Right renal pelvis (tissue), 4 donors: ENCODE measurements at places on chromosomes 5 and 9. TPM values are rescaled to one million over a fixed set of nuclear protein-coding genes. Genes with fewer than 3 reads are reported as not detected.

The ADGRV1 gene
- 12.3 TPM for polyA plus RNA-seq

The LEAP2 gene
- 3.2 TPM for polyA plus RNA-seq

The FOXD4L4 gene
- polyA plus RNA-seq = not detected

The PCDHA4 gene
- polyA plus RNA-seq = 0.97 TPM

The BAAT gene
- 0.15 TPM for polyA plus RNA-seq

The CBY3 gene
- 0.42 TPM for polyA plus RNA-seq

The KIF24 gene
- 5.7 TPM for polyA plus RNA-seq

- DNase-seq = no peak
These were observed 333.8 kb upstream of the CTNND2 start for GRCh38 chr5:12237837-12238575.

- no peak for DNase-seq
These were observed 37.0 kb downstream of the CXXC5 start for GRCh38 chr5:139684881-139685749.

GRCh38 chr9:75910731-75911130 lies 20.3 kb downstream of the PCSK5 start:
- no peak for DNase-seq

DNA sequence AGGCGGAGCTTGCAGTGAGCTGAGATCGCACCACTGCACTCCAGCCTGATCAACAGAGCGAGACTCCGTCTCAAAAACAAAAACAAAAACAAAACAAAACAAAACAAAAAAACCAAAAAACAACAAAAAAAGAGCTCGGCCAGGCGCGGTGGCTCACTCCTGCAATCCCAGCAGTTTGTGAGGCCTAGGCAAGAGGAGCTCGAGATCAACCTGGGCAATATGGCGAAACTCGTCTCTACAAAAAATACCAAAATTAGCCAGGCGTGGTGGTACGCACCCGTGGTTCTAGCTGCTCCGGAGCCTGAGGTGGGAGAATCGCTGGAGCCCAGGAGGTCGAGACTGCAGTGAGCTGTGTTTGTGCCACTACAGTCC lies 20.2 kb downstream of the TRIM7 start:
- DNase-seq = no peak

DNA sequence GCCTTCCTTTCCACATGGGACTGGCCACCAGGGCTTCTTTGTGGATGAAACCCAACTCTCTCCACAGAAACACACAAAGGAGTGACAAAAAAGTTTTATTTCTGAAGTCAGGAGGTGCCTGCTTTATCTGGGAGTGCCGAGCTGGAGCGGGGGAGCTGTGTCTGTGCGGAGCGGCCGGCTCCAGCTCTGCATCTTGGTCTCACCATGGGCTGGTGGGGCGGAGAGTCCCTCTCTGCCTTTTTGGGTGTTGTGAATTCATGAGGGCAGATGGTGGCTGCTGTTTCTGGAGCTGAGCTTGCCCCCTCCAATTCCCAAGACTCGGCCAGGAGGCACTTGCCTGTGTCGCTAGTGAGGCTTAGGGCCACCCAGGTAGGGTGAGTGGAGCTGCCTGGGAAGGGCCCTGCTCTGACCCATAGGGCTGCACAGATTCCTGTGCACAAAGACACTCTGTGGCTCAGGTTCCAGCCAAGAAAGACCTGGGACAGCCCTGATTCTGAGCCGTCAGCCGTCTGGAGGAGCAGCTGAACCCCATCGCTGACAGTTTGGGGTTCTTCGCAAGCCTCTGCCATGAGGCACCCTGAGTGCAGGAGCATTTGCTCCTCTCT lies 1.4 kb downstream of the DBH start:
- DNase-seq = no peak

DNA sequence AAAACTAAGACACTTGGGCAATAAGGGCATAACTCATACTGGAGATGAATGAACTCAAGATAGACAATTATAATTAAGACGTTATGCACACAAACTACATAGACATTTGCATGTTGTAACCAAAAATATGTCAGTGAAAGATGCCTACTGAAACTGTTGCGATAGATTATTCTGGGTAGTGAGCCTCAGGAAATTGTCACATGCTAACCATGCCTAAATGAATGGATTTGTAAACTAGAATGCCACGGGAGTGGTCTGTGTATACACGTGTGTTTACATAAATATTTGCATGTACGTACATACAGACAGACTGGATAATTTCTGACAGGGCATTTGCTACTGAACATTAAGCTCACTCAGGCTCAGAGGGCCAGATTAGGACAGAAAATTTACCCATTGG lies 1.2 kb downstream of the NIPSNAP3B start:
- DNase-seq = no peak

GRCh38 chr5:139725073-139725830 lies 70.4 kb upstream of the PSD2 start:
- no peak for DNase-seq

DNA sequence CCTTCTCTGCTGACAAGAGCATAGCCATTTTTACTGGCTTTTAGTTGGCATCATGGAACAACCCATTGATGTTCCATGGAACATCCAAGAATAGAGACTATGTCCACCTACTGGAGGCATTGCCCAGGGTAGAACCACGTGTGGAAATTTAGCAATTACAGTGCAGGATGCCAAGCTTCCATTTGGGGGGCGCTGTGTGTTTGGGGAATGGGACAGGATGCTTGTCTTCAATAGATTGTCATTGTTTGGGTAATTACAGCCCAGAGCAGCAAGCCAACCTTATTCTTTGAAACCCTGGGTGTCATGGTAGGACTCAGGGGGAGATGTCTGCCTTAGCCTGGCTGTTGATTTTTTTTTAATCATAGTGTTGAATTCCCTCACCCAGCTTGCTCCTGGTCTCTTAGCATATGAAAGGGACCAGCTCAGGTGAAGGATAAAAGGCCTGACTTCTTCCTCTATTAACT lies 171.1 kb downstream of the DOCK2 start:
- DNase-seq = no peak

- DNase-seq = no peak
These were observed 20.0 kb upstream of the CRB2 start for GRCh38 chr9:123335986-123336329.

DNA sequence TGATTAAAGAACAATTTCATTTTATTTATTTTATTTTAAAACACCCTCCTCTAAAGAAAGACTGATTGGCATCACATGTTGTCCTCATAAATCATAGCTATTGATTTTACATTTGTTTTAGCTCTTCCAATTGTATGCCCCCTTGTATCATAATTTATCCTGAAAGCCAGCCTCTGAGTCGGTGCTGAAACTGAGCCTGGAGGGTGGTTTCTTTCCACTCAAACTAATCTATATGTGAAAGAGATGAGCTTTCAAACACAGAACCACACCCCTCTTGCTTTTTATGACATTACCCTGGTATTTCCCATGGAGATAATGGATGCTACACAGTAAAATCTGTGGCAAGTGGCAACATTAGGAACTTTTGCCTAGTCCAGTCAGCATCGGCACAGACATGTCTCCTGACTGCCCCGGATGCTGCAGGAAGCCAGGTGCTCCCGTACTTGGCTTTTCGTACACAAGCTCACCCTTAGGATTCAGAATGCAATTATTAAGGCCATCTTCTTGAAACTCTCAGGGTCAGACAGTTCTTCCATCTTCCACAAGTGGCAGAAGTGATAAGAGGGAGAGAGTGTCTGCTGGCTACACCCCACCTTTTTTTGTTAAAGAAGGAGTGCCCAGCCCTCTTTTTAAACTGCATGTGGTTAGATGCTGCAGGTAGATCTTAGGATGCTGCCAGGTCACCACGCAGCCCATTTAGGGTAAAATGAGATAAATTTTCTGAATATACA lies 91.1 kb downstream of the SNCAIP start:
- DNase-seq = no peak

DNA sequence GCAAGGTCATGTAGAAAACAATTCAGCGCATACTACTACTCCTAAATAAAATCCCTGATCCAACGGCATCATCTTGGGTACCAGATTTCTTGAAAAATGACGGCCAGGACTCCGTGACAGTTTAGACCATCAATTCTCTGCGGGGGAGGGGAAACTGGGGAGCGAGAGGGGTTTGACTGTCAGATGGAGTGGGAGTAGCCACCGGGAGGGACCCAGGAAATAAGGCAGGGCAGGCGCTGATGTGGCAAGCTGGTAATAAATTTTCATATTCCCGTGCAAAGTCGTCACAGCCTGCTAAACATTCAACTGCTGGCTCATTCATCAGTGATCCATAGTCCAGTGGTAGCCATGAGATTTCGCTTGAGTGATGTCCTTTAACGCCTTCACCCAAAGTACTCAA lies 457 bp upstream of the CDH18 start:
- DNase-seq = no peak

DNA sequence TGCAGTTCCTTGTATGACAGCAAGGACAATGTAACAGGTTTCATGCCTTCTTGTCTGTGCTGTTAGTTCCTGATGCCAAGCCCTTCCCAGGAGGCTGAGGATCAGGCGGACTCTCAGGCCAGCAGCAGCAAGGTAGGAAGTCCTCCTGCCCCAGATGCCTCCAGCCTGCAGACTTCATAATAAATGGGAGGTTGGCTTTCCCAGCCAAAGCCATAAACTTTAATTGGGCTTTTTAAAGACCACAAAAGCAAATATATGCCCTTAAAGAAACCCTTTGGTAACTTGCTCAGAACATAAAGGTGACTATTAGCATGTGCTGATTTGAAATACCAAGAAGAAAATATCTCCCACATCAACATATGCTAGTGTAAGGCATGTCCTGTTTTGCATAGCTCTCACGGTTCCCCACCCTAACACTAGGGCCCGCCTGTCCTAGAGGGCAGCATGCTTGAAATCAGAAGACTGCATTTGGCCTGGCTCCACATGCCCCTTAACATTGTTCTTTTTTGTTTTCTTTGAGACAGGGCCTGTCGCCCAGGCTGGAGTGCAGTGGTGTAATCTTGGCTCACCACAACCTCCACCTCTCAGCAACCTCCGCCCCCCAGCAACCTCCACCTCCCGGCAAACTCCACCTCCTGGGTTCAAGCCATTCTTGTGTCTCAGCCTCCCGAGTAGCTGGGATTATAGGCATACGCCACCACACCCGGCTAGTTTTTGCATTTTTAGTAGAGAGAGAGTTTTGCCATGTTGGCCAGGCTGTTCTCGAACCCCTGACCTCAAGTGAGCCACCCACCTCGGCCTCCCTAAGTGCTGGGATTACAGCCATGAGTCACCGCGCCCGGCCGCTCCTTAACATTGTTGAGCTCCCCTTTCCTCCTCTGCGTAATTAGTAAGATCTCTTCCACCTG lies 44.6 kb upstream of the FCN1 start:
- no peak for DNase-seq
